NCI-H2081 (cell line): ENCODE measurements at places on chromosomes 4 and X.
A peak's percentile ranks its signal among the peaks of the same experiment; 100 is the strongest.

DNA sequence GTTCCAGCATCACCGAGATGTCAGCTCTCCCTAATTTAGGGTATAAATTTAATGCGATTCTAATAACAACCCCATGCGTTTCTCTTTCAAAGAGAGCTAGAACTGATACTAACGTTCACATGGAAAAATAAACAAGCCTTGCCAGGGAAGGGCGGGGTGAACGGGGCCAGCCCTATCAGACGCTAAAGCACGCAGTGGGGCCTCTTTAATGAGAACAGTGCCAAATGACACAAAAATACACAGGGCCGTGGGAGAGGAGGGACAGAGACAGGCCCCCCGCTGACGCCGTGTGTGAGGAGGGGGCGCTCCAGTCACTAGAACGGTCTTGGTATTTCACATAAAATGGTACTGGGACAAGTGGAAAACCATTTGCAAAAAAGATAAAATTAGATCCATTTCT is 21.3 kb upstream of the ADRA2C start:
- DNase-seq = no peak

DNA sequence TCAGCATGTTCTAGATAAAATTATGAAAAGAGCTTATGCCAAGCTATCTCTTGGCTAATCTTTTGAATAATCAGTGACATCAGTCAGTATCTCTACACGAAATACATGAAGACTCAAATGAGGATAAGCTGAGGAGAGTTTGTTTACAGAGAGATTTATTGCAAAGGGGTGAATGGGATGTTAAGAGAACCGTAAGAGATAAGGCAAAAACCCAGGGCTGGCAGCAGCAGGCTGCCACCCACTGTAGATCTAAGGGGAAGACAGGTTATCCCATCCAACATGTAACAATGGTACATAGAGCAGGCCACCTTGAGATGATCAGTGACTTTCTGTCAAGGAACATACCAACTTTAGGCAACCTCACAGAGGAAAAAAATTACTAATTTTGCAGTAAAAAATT is 432.1 kb upstream of the NR3C2 start:
- no peak for DNase-seq

GRCh38 chrX:16651391-16652024 is 1.6 kb downstream of the S100G start:
- no peak for DNase-seq

DNA sequence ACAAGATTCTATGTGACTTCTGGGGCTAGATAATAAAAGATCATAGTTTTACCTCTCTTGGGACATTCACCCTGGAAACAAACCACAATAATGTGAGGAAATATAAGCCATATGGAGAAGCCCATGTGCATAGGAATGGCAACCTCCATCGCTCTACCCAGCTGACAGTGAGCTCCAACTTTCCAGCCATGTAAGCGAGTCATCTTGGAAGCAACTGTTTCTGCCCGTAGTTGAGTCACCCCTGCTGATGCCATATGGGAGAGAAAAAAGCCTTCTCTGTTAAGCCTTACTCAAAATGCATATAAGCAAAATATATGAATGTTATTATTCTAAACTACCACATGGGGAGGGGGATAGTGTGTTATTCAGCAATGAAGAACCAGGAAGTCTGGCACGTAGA is 31.4 kb upstream of the RELL1 start:
- no peak for DNase-seq

GRCh38 chr4:40322811-40323210 is 12.3 kb upstream of the CHRNA9 start:
- no peak for DNase-seq

DNA sequence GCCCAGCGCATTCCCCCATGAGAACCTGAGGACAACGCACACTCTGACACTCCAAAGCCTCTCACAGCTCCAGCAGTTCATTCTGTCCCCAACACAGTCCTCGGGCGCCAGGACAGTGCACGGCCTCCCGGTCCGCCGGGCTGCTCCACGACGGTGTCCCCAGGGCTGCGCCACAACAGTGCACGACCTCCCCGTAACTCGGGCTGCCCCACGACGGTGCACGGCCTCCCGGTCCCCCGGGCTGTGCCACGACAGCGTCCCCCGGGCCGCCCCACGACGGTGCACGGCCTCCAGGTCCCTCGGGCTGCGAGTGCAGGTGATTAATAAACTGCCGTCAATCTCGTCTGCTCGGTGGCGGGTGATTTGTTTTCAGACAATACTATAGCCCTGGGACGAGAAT is 585.1 kb upstream of the FRG1 start:
- no peak for DNase-seq

- no peak for DNase-seq
Observed at GRCh38 chrX:56764153-56764974, 35.3 kb downstream of the NBDY start.

- DNase-seq = no peak
Observed at GRCh38 chr4:47498899-47499298, 13.8 kb downstream of the ATP10D start.

DNA sequence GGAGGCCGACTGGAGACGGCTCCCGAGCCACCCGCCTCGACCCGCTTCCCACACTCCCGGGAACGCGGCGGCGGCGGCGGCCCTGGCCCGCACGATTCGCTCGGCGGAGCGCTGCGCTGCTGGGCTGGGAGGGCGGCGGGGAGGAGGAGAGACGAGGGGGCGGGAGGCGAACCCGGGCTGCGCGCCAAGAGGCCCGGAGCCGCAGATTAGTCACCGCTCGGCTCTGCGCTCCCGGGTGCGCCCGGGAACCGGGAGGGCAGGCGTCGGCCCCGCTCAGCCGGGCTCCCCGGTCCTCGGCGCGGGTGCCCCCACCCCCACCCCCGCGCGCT is 11.2 kb upstream of the BCOR start:
- peak; percentile 76 for DNase-seq

- no peak for DNase-seq
Observed at GRCh38 chr4:65696436-65696835, 26.1 kb upstream of the EPHA5 start.

- no peak for DNase-seq
Observed at GRCh38 chr4:174835536-174835935, 6.5 kb upstream of the GLRA3 start.

DNA sequence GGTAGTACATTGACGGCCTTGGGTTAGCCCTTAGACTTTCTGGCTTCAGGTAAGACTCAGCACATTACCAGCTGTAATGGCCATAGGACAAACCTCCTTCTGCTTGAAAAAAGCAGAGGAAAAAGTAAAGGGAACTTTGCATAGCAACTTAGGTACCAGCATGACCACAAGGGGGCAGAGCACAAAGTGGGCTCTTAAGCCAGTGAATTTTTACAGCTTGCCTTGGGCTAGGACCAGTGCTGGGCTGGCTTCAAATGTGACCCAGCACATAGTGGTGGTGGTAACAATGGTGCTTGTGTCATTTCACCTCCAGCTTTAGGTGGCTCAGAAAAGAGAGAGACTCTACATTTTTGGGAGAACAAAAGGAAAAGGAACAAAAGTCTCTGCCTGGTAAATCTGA is 66.1 kb downstream of the KLHL4 start:
- DNase-seq = peak; percentile 3

DNA sequence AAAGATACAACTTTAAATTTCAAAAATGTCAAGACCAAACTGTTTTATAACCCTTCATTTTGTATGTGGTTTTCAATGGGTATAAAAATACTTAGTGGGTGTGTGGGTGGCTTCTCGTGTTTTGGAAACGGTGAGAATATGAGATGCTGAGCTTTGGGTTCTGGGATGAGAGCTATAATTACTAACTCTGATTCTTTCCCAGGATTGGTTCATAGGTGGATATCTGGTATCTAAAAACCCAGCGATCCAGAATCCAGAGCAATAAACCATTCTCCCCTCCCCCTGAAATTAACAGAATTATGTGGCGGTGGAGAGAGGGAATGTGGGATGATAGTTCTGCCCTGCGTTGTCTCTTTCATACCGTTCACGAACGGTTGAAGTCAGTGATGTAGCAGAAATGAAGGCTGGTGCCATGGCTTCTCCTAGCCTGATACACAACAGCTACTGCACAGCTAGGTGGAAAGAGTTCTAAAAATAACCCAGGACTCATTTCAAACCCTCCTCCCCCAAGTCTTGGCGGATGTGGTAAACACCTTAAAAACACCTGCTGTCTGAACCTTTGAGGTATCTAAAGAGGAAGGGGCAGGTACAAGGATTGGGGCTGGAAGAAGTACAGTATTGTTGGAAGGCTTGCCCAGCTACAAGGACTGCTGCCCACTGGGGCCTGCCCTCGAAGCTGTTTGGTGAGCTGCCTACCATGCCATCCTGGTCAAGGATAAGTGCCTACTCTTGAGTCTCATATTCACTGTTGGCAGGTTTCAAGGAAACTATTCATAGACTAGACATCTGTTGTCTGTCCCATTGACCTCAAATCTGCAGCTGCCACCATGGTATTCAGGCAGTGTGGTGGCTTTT is 44.5 kb downstream of the SEPTIN11 start:
- no peak for DNase-seq

DNA sequence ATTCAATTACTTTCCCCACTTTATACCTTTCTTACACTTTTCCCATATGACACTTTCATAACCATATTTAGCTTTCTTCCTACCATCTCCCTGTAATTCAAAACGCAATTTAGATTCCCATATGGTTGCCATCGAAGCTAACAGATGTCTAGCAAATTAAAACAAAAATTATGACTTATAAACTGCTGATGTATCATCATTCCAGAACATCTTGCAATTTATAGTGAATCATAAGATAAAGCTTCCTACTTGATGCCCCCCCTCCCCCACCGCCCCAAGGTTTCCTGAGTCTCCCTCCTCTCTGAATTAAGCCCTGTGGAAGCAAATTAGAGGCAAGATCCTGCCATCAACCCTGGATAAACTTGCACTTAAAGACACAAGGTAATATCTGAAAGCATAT is 5.4 kb downstream of the TSPAN5 start:
- DNase-seq = no peak

GRCh38 chr4:1579001-1579900 is 104.9 kb downstream of the FAM53A start:
- no peak for DNase-seq

GRCh38 chrX:2243913-2244460 is 256.8 kb downstream of the DHRSX start:
- DNase-seq = no peak

GRCh38 chrX:2410279-2411020 is 90.3 kb downstream of the DHRSX start:
- DNase-seq = no peak

- DNase-seq = no peak
Observed at GRCh38 chr4:153781717-153782416, 7.0 kb downstream of the SFRP2 start.

GRCh38 chr4:34009951-34010350 is 2234.4 kb downstream of the ARAP2 start:
- no peak for DNase-seq

DNA sequence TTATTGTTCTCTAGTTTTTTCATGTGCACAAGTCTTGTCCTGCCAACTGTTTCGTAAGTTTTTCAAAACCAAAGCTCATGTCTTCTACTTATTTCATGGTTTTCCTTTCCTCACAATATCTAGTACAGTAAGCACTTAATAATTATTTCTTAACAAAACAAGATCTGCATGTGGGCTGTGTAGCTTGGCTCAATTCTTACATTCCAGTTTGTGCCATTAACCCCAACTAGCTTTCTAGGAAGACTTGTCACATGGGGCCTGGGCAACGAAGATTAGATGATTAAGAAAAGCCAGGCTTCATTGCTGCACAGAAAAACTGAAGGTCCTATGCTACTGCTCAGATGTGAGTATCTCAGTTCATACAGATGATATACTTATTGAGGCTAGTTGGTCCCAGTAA is 155.3 kb upstream of the TEX13A start:
- no peak for DNase-seq

GRCh38 chr4:140081641-140082390 is 72.2 kb downstream of the MAML3 start:
- DNase-seq = no peak

DNA sequence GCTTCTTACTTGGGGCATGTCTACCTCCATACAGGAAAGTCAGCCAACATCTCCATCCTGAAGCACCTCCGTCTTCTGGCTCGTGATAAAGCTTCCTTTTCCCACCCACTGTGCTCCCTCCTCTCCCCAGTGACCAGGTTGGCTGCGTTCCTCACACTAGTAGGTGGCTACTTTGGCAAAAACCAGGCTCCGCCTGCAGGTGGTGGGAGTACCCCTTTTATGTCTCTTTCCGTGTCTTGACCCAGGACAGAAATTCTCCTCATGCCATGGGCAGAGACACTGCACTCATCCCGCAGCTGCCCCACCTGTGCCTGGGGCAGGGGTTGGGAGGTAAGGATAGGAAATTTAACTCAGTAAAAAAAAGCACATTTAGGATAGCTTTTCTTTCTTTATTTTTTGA is 50.9 kb downstream of the ENPP6 start:
- no peak for DNase-seq

- no peak for DNase-seq
Observed at GRCh38 chr4:105135785-105136184, 10.9 kb upstream of the TET2 start.

GRCh38 chr4:137583671-137584070 is 51.4 kb upstream of the PCDH18 start:
- no peak for DNase-seq

DNA sequence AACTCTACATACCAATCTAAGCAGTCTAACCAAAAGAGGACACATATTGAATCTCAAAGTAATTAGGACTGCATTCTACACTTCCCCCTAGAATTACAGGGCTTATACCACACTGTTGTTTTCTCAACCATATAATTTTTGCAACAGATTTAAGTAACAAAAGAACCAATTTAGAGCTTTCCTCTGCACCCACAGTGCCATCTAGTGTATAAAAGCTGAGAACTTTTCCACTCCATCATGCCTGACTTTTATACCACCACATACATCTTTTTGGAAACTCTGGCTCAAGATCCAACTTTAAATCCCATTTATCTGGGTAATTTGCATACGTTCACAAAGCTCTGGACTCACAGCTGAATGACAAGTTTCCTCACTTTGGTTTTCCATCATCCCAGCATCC is 99.5 kb downstream of the EFHC2 start:
- DNase-seq = peak; percentile 79

DNA sequence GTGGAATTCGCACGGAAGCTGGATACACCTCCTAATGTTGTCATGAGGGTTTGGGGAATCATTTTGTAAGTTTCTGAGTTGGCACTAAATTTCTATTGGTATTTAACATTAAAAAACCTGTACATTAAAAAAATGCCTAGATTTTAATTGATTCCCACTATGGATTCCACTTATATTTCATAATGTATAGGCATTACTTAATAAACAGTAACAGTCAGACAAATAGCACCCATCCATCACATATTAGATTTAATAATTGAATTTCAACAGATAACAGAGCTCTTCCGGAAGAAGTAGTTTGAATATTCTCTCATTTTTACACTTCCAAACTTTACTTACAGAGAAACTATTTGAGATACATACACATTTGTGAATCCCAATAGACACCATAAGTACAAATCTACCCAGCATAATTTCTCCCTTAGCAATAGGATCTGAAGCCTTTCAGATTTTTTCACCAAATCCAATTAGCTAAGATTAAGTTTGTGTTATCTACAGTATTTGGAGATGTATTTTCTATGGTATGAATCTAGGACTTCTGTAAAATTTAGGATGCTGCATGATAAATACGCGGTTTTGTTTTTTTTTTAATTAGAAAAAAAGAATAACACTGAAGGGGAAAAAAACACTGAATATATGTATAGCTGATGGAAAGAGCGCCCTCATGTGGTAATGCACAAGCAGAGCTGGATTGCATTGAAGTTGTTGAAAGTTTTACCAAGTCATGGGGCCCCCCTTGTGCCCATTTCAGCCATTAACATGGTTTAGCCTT is 12.2 kb upstream of the ODAM start:
- peak; percentile 42 for DNase-seq
